ENCODE measurements at places on chromosomes 12 and 14.

- no peak for DNase-seq
Observed at GRCh38 chr12:57735952-57736740, 2.4 kb downstream of the AGAP2 start.

DNA sequence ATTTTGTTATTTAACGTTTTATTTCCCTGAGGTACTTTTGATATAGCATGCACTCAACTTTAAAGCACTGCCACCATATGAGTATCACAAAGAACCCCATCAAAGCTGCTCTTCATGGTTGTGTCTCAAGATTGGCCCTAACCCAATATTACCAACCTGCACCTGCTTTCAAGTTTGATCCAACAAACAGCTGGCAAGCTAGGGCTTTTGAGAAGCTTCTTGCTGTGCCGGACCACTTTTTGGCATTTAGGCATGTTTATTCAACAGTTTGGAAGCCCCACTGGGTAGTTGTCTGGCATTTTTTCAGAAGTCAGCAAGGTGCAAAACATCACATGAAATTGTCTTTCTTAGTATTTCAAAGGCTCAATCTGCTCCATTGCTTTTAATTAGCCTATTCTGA is 137.2 kb upstream of the PLEKHA5 start:
- no peak for DNase-seq

GRCh38 chr14:95961481-95961880 is 77.7 kb upstream of the C14orf132 start:
- no peak for DNase-seq

DNA sequence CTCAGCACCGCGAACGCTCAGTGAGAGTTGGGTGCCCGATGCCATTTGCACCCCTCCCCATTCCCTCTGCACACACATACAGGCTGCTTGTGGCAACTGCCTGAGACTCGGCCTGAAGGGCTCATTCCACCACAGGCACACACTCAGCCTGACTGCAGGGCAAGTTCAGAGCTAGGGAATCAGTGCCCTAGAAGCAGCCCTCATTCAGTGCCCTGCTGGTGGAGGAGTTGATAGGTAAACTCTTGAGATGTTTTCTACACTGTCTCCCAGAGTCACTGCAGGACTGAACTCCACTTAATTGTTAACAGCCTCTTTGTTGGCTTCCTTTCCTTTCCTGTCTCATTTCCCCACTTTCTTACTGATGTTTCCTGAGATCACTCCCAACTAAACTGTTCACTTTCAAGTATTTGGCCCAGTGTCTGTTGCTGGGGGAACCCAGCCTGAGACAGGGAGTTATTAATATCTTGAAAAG is 16.9 kb downstream of the PPP1R36 start:
- DNase-seq, result no peak

- DNase-seq, result no peak
Observed at GRCh38 chr14:71711125-71711524, 221.1 kb upstream of the RGS6 start.

DNA sequence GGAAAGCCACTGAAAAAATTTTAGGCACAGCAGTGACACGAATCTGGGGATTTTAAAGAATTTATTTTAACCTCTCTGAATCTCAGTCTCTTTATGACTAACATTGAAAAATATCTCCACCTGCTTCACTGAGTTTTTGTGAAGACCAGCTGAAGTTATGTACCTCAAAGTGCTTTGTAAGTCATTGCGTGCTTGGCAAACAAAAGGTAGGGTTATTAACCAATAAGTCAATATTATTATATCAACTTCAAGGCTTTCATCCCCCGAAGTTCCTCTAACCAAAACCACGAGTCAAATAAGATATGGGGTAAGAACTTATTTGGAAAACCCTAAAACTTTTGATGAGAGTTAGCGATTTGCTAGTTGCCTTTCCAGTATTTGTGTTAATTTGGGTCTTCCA is 62.3 kb downstream of the HSPB8 start:
- no peak for DNase-seq
